ENCODE measurements at places on chromosomes 16 and 17. TPM values are rescaled to one million over a fixed set of nuclear protein-coding genes. Genes with fewer than 3 reads are reported as not detected.

Gene KRT24
- not detected for total RNA-seq

- DNase-seq: no peak
Observed at GRCh38 chr16:27302126-27302525, 11.6 kb upstream of the IL4R start.

Gene ABCC12
- total RNA-seq: not detected

Gene AOC2
- 6.1 TPM for total RNA-seq

- no peak for DNase-seq
Observed at GRCh38 chr17:78541488-78542206, 35.5 kb downstream of the DNAH17 start.

DNA sequence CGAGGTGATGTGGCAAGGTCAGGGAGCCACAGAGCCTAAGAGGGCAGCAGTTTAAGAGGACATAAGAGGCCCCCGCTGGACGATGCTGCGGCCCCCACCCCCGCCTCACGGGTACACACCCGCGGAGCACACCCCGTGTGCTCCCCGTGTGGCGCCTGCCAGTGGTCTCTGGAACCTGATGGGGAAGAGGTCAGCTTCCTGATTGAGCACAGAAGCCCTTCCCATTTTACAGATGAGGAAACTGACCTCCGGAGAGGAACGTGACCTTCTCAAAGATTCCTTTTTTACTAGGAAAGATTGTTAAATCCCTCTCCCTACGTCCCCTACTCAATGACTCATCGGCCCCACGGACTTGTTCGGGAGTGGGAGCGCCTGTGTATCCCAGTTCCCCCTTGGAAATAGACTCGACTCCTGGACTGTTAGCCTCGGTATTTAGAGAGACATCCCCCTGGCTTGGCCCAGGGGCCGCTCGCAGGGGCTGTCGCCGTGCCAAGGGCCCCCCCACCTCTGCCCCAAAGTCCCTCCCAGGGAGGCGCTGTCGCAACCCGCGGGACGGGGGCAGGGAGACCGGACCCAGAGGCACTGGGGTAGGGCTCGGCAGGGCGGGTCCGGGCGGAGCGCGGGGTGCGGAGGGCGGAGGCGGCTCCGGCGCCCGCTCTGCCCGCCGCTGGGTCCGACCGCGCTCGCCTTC lies at the start of gene ABCC3:
Gene ABCC3 (plus strand): TSS at position 658 of the 691 bp plus-strand sequence. CDS start 56 bp downstream, outside the sequence.
- DNase-seq: peak; percentile 29

Gene NPIPA3
- total RNA-seq: 3.3 TPM

Gene RNF213
- total RNA-seq: 34.7 TPM

DNA sequence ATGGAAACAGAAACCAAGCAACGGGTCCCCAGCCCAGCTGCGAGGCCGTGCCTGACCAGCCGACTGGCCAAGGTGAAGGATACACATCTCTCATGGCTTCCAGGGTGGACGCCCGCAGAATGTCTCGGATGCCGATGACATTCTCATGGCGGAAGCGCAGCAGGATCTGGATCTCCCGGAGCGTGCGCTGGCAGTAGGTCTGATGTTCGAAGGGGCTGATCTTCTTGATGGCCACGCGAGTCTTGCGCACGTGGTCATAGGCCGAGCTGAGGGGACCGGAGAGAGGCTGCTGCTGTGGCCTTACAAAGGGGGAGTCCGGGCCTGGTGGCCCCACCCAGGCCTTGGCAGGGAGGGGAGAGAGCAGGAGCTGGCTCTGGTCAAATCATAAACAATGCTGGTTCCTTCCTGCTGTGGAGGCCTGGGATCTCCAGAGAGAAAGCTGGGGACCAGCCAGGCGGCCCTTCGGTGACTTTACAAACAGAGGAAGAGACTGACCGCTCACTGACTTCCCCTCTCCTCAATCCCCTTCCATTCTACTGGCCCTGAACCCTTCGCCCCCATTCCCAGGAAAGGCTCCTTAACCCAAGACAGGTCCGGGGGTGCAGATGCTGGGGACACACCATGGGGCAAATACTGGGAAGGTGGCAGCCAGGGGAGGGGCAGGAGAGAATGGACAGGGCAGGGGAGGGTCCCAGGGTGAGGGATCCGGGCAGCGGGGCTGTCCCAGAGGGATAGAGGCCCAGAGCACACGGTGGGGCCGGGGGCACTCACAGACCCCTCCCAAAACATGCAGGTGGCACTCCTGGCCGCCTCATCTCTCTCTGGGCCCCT lies 1.1 kb downstream of the MAPK3 start:
- DNase-seq: no peak

DNA sequence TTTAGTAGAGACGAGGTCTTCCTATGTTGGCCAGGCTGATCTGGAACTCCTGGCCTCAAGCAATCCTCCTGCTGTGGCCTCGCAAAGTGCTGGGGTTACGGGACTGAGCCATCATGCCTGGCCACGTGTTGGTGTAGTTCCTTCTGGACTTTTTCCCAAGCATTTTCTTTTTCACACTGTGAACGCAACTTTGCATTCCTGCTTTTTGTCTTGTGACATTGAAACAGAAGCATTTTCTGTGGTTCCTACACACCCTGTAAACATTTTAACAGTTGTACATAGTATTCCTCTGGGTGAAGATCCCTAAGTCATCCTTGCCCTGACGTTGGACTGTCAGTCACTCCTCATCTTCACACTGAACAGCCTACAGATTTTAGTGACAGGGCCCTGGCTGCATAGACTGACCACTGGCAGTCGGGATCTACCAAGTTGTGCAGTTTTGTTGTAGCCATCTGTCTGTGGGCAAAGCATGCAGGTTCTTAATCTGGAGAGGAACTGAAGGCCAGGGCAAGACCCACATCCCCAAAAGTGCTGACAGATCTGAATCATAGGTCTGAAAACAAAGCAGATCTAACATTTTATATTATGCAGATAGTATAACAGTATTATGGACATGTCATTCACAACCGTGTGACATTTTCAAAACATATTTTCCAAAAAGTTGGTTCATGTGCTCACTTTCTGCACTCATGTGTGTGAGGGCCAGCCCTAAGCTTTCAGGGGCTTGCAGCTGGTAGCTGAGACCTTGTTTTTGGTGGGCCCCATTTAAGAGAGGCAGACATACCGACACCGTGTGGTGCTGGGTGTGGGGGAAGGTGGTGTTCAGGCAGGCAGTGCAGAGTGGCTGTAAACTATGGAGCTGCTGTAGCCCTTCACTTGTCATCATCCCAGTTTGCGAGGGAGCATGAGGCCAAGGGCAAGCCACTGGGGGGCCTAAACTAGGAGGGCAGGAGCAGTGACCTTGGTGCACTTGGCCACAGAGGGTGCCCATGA lies 59.9 kb downstream of the EPN2 start:
- DNase-seq: no peak

Gene SLC13A2
- total RNA-seq: not detected

GRCh38 chr17:17853811-17854447 lies 17.1 kb upstream of the SREBF1 start:
- no peak for DNase-seq

- no peak for DNase-seq
Observed at GRCh38 chr16:31386157-31386984, 6.8 kb upstream of the ITGAD start.

DNA sequence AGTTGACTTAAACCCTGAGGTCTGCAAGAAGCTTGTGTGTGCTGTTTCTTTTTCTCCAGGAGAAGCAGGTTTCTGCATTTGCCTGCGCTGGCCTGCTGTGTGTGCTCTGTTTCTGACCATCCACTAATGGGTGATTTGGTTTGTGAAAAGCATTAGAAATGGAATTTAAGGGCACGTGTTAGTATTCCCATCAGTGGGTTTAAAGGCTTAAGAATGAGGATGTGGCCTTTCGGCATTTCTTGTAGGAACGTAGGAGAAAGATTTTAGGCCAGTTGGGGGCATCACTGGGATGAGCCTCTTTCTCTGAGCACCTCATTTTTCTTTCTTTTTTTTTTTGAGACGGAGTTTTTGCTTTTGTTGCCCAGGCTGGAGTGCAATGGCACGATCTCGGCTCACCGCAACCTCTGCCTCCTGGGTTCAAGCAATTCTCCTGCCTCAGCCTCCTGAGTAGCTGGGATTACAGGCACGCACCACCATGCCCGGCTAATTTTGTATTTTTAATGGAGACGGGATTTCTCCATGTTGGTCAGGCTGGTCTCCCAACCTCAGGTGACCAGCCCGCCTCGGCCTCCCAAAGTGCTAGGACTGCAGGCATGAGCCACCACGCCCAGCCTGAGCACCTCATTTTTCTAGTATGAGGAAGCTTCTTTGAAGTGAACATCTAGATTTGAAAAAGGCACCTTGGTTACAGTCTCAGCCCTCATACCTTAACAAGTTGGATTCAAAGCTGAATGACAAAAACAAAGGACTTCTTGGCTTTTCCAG lies 110.3 kb downstream of the BANP start:
- DNase-seq: no peak

GRCh38 chr17:69639096-69639495 lies 224.6 kb downstream of the MAP2K6 start:
- DNase-seq: no peak

- no peak for DNase-seq
Observed at GRCh38 chr16:243348-243747, 8.7 kb downstream of the FAM234A start.

DNA sequence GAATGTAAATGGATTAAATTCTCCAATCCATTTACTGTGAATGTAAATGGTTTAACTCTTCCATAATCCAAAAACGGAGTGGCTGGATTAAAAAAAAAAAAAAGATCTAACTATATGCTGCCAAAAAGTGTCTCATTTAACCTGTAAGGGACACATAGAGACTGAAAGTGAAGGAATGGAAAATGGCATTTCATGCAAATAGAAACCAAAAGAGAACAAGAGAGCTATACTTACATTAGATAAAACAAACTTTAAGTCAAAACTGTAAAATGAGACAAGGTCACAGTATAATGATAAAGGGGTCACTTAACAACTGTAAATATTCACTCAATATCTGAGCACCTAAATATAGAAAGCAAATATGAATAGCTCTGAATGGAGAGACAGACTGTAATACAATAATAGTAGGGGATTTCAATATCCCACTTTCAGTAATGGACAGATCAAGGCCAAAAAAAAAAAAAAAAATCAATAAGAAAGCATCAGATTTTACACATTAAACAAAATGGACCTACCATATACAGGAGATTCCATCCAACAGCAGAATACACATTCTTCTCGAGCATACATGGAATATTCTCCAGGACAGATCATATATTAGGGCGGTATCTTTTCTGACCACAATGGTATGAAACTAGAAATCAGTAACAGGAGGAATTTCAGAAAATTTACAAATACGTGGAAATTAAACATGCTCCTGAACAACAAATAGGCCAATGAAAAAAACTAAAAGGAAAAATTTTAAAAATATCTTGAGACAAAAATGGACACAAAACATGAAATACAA lies 36.4 kb downstream of the CDR2 start:
- no peak for DNase-seq

GRCh38 chr17:17121162-17121561 lies 78.9 kb downstream of the MPRIP start:
- DNase-seq: no peak

GRCh38 chr17:64117981-64118979 lies 11.7 kb downstream of the ERN1 start:
- no peak for DNase-seq

Gene MILR1
- total RNA-seq: not detected

- no peak for DNase-seq
Observed at GRCh38 chr17:30333503-30334360, at the start of gene TMIGD1. Gene TMIGD1, minus strand, starts transcription at chr17:30334057. Its CDS starts 1,924 bp downstream, at chr17:30332133.

GRCh38 chr17:77373299-77374169 lies 232.8 kb downstream of the SEC14L1 start:
- DNase-seq: peak; percentile 46

DNA sequence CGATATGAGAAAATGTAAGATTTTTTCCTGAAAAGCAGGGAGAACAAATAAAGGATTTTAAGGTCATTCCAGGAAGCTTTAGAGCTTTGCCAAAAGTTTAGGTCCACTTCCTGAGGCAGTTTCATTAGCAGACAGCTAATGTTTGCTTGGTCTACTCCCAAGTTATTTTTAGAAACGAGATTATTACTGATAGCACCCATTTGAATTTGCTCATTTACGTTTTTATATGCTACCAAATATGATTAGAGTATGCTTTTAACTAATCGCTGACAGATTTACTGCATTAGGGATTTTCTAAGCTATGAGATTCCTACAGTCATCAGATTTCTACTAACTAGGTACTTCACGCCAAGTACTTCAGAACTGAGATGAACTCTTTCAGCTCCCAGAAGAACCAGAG lies 98.1 kb downstream of the WNT3 start:
- DNase-seq: no peak

GRCh38 chr16:52773026-52773425 lies 226.1 kb upstream of the TOX3 start:
- DNase-seq: no peak

Gene TBC1D3L
- 76.4 TPM for total RNA-seq

Gene KIF18B
- 7.4 TPM for total RNA-seq

DNA sequence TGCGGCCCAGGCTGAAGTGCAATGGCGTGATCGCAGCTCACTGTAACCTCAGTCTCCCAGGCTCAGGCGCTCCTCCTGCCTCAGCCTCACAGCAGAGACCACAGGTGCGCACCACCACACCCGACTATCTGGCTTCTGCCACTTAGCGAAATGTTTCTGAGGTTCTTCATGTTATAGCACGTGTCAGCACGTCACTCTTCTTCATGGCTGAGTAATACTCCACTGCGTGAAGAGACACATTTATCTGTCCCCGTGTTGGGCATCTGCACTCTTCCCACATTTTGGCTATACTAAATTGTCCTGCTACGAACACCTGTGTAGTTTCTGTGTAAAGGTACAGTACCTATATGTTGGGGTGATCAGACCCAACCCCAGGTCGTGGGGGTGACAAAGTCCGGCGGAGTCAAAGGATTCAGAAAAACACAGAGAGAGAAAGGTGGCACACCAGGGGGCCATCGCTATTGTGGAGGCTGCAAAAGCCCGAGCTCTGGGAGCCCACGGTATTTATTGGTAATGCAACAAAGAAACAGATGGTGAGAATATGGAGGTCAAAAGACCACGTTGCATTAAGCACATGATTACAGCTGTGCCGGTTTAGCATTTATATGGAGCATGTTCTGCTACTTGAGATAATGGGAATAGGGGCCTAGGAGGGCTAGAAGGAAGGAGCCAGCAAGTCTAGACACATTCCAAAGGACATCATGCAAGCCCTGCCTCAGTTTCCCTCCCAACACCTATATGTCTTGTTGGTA lies 851 bp upstream of the DPEP1 start:
- no peak for DNase-seq

DNA sequence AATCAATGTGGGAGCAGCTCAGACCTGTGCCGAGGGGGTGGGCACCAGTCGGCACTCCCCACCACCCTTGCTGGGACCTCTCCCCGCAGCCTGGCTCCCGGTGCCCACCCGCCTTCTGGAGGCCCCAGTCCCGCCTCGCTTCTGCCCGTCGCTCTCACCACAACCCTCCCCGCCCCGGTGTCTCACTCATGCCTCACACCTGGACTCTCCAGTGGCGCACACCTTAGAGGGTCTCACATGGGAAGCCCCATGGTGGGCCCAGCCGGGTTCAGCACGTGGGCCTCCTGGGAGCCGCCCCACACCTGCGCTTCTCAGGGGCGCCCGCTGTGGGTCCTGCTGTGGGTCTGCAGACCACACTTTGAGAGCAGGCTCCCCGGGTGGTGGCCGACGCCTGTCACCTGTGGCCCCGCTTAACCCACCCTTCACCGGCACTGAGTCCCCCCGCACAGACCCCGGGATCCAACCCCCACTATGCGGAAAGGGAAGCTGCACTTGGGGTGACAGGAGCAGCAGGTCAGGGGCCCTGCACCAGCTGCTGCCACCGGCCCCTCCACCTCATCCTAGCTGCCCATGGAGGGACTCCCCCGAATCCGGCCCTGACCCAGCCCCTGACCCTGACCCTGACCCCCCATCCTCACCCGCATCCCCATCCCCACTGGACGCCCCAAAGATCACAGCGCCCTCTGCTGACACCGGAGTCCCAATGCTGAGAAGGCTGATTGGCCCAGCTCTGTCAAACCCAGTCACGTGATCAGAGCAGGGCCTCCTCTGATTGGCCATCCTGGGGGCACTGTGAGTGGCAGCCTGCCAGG lies 27.4 kb upstream of the SLC38A10 start:
- DNase-seq: no peak

Gene C16orf87
- 15.8 TPM for total RNA-seq

All from glutamatergic neuron (in vitro differentiated cells).